ENCODE measurements at places on chromosomes 12 and 14.

DNA sequence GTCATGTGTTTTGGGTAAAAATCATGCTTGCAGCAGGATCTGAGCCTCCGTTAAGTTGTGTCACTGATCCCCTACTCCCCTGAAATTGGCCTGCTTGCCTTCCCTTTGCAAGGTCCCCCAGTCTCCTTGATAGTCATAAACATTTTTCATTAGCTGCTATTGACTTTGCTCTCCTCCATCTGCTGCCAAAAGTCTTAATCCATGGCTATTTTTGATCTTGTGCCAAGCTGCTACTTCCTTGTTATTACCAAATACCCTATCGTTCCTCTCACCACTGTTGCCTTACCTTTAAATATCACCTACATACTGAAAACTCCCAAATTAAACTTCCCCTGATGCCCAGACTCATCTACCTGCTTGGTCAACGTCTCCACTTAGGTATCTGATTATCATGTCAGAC is 148.3 kb downstream of the PHLDA1 start:
- DNase-seq: no peak

DNA sequence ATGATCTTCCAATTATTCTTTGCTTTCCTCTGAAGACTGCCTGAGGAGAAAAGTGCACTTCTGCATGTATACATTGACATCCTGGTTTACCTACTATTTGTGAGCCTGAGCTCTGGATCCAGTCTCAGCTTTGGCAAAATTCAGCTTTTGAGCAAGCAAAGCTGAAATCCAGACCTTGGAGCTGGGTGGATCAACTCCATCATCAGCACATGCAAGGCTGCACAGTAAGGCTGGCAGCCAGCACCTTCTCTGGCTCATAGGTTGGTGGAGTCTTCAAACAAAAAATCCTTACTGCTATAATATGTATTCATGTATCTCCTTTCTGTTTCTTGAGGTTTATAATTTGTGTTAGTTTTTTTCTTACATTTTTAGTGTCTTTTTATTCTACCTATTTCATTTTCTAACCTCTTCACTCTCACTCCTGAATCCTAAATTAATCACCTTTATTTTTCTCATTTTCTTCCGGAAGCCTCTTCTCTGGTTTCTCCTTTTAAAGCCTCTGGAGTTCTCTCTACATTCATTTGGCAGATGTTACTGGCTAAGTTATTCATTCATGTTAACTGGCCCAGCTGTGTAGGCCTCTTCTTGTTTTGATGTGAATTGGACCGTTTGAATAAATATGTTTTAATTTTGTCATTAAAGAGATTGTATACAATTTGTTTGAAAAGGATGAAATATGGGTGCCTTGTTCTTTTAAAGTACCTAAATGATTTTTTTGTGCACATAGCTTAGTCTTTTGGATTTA is 224.8 kb downstream of the DACT1 start:
- DNase-seq: no peak

GRCh38 chr12:53299101-53299453 is 418 bp upstream of the MYG1 start:
- DNase-seq: no peak

DNA sequence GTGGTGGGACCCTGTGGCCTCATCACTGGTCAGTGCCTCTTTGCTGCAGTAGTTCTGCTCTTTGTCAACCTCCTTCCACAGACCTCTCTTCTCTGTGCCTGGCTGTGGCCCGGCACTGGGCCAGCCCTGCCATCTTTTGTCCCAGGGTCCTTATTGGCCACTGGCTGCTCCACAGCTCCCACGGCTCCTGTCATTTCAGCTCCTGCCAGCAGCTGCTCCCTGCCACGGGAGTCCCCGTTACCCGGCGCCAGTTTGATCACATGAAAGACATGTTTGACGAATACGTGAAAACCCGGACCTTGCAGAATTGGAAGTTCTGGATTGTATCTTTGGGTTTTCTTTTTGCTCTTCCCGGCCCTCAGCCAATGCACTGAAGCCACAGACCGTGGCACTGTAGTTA is 35.4 kb downstream of the IL31 start:
- DNase-seq: no peak

- DNase-seq: no peak
Observed at GRCh38 chr12:45242180-45242579, 26.3 kb downstream of the ANO6 start.

- no peak for DNase-seq
Observed at GRCh38 chr14:99574099-99574880, 29.7 kb downstream of the CCDC85C start.

GRCh38 chr12:93174473-93174872 is 203.3 kb upstream of the NUDT4 start:
- no peak for DNase-seq

- DNase-seq: no peak
Observed at GRCh38 chr12:77723308-77723707, 107.4 kb upstream of the NAV3 start.

DNA sequence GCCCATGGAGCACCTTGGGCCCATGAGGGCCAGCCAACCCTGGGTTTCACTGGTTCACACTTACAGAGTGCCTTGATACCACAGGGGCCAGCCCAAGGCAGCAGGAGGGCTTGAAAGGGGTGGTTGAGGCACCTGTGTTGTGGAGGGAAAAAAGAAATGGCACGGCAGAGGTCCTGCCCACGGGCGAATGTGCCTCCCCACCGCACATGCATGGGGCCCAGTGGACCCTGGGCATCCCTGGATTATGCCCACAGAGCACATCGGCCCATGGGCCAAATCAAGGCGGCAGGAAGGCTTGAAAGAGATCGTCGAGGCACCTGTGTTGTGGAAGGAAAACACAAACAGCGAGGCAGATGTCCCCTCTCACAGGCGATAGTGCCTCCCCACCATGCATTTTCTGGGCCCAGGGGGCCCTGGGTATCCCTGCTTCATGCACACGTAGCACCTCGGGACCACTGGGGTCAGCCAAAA is 378.1 kb downstream of the ALG10 start:
- DNase-seq: peak; percentile 1

DNA sequence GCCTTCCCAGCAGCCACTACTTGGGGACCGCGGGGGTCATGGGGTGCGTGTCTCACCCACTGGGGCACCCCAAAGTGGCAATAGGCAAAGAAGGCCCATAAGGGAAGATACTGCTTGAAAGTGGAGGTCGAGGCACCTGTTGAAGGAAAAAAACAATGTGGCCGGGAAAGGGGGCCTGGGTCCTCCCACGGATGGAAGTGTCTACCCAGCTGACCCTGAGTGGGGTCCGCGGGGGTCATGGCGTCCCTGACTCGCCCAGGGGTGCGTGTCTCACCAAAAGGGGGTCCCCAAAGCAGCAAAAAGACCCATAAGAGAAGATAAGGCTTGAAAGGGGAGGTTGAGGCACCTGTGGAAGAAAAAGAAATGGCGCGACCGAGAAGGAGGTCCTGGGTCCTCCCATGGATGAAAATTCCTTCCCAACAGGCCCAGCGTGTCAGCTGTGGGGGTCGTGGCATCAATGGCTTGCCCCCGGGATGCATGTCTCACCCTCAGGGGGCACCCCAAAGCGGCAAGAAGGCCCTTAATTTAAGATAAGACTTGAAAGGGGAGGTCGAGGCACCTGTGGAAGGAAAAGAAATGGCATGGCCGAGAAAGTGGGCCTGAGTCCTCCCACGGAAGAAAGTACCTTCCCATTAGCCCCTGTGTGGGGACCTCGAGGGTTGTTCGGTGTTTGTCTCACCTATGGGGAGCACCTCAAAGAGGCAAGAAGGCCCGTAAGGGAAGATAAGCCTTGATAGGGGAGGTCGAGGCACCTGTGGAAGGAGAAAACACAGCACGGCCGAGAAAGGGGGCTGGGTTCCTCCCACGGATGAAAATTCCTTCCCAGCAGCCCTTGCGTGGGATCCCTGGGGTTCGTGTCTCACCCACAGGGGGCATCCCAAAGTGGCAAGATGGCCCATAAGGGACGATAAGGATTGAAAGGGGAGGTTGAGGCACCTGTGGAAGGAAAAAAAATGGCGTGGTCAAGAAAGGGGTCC is 266.0 kb downstream of the ALG10 start:
- DNase-seq: no peak

GRCh38 chr14:50070840-50071548 is 45.4 kb downstream of the VCPKMT start:
- no peak for DNase-seq

GRCh38 chr12:21818627-21819026 is 44.1 kb upstream of the KCNJ8 start:
- DNase-seq: no peak

Data from T-cell (primary cell).